ENCODE measurements at places on chromosomes 12 and 14. TPM values are rescaled to one million over a fixed set of nuclear protein-coding genes. Genes with fewer than 3 reads are reported as not detected.

GRCh38 chr12:132012919-132013568 is 63.3 kb downstream of the EP400 start:
- no peak for DNase-seq

- no peak for DNase-seq
Measured at GRCh38 chr12:75439048-75439447, 41.5 kb upstream of the GLIPR1 start.

GRCh38 chr12:86748894-86749293 is 492.7 kb upstream of the MGAT4C start:
- DNase-seq = no peak

WNT1 gene
- total RNA-seq = not detected

DNA sequence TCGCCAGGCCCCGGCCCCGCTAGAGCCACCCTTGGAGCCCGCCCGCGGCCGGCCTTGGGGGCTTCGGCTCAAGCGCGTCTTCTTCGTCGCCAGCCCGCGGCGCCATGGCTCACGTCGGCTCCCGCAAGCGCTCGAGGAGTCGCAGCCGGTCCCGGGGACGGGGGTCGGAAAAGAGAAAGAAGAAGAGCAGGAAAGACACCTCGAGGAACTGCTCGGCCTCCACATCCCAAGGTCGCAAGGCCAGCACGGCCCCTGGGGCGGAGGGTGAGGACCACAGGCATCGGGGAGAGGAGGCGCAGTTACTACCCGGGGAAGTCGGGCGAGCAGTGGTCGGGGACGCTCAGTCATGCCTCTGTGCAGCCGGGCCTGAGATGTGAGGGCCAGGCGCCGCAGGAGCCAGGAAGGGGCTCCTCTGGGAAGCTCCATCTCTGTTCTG is 573 bp downstream of the ARL6IP4 start:
- no peak for DNase-seq
